Activated CD4-positive, alpha-beta T cell treated with anti-CD3 and anti-CD28 coated beads, Interleukin-2, Interleukin-6, amounts not matched to agents 100 ng/mL and 50 ng/mL, durations not matched to agents 16 hours and 8 hours (primary cell): ENCODE measurements at places on chromosomes 2 and 18.
A peak's percentile ranks its signal among the peaks of the same experiment; 100 is the strongest.

GRCh38 chr2:31581124-31581795 is 522 bp upstream of the SRD5A2 start:
- no peak for DNase-seq

GRCh38 chr18:58275176-58275575 is 231.2 kb downstream of the NEDD4L start:
- no peak for DNase-seq

GRCh38 chr18:78875016-78875777 is 104.4 kb upstream of the SALL3 start:
- DNase-seq = peak; percentile 50

DNA sequence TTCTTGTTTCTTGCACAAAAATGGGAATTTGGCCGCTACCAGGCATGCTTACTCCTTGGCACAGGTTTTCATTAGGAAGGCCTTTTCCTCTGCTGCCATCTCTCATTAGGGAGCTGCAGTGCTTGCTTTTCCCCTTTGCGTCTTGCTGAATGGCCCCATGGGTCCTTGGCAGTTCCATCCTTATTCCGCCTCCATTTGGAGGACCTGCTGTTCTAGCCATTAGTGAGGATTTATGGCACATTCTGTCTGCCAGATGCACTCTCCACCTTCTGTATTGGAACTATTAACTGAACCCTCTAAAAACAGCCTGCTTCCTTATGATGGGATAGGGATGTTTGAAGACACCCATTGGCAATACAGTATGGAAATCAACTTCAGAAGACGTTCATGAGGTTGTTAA is 103.5 kb upstream of the NOSTRIN start:
- DNase-seq = no peak

DNA sequence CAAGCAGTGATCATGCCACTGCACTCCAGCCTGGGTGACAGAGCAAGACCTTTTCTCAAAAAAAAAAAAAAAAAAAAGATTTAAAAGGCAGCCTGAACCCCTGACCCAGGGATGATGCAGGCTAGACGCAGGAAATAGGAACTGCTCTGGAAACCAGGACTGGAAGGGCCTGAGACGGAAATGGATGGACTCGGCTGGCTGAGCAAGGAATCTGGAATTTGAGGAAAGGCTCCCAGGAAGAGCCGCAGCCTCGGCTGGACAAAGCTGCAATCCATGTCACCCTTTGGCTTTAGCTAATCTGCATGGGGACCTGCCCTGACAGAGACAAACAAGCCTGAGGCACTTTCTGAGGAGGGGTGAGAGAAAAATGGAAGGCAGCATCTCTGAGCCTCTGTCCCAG is 55.0 kb upstream of the DAPL1 start:
- no peak for DNase-seq

GRCh38 chr18:28167835-28168349 is 9.0 kb downstream of the CDH2 start:
- no peak for DNase-seq

GRCh38 chr2:3466966-3467365 is 52.4 kb downstream of the ADI1 start:
- no peak for DNase-seq

- DNase-seq = peak; percentile 49
Observed at GRCh38 chr2:110157153-110157793, 41.7 kb upstream of the MALL start.

DNA sequence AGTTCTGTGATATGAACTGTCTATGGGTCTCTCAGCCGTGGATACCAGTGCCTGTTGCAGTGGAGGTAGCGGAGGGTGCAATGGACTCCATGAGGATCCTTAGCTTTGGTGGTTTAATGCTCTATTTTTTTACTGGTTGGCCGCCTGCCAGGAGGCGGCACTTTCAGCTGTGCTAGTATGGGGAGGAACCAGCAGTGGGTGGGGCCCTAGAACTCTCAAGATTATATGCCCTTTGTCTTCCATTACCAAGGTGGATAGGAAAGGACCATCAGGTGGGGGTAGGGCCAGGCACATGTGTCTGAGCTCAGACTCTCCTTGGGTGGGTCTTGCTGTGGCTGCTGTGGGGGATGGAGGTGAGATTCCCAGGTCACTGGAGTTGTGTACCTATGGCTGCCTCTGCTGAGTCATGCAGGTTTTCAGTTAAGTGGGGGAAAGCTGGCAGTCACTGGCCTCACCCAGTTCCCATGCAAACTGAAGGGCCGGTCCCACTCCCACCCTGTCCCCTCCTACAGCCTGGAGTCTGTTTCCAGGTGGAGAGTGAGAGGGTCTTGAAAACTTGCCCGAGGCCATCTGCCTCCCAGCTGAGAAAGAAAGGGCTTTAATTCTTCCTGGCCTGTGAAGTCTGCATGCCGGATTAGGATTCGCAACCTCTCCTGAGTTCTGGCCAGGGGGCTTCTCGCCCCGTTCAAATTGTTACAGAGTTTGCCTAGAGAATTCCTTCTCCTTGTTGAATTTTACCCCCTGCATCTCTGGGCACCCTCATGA is 14.5 kb downstream of the KCNS3 start:
- no peak for DNase-seq

- DNase-seq = peak; percentile 89
Observed at GRCh38 chr18:79405781-79406575, 10.2 kb downstream of the NFATC1 start.

- peak; percentile 51 for DNase-seq
Observed at GRCh38 chr2:235135990-235136561, 184.3 kb downstream of the SH3BP4 start.

- DNase-seq = no peak
Observed at GRCh38 chr18:46418663-46419260, 238.3 kb downstream of the LOXHD1 start.

- no peak for DNase-seq
Observed at GRCh38 chr18:6488956-6489355, 74.2 kb upstream of the L3MBTL4 start.

DNA sequence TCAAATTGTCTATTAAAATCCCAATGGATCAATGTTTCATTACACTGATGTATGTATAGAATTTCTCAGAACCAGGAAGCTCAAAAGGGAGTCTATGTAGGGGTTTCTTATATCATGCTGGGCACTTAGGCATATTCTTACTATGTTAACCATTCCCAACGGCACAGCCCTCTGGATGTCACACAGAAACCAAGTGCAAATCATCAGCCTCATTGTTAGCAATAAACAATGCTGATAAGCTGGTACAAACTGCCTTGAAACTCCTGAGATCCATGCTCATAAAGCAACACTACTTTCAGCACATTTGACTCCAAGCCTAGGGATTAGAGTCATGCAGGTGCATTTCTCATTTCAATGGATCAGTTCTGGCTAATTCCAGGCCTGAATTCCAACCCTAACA is 730.2 kb upstream of the SLC39A10 start:
- DNase-seq = no peak

DNA sequence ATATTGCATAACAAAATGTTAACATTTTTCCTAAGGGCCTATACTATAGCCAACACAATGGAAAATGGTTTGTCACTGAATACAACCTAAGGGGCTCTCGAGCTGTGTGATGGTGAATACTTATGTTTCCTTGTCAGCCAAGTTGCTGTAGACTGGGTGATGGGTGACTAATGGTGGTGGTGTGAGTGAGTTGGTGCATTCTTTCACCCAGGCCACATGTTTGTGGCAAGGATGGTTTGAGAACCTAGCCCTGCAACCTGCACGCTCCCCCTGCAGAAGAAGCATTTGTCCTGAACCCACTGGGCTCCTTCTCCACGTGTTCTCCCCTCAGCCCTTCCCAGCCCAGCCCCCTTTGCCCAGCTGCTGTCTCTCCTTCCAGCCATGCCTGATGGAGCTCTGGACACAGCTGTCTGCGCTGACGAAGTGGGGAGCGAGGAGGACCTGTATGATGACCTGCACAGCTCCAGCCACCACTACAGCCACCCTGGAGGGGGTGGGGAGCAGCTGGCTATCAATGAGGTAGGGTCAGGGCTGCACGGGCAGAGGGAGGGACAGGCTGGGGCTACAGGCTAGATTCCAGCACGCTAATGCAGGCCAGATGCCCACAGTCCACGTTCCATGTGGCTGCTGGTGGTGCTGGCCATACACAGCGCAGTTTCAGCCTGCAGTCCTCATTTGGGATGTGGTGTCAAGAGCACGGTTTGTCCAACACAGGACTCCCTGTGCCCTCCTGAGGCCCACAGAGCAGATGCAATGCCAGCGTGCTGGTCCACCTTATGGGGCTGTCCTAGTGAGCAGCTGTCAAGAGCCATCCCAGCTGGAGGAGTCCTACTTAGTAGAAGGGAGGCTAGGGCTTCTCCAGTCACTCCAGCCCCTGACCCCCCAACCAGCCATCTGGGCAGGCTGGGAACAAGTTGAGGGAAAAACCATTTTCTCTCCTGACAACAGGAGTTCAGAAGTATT is 65.4 kb downstream of the FAM168B start:
- no peak for DNase-seq

DNA sequence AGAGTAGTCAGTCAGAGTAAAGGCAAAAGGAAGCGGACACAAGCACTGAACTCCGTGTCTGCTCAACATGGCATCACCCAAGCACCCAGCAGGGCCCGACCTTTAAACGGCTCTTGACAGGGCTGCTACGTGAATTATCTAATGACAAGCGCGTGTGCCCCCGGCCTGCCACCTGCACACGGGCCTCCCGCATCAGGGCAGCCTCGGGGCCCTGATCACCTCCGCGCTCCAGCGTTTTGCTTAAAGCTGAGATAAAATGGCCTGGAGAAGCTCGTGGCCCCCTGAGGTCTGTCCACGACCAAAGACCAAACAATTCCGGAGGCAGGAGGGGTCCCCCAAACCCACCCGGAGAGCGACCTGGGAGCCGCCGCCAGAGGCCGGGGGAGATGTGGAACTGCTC is 376 bp downstream of the NDUFA10 start:
- peak; percentile 20 for DNase-seq

- DNase-seq = no peak
Observed at GRCh38 chr18:62876111-62876510, 160.8 kb downstream of the PHLPP1 start.

- no peak for DNase-seq
Observed at GRCh38 chr2:179541586-179541985, 277.0 kb upstream of the SESTD1 start.

DNA sequence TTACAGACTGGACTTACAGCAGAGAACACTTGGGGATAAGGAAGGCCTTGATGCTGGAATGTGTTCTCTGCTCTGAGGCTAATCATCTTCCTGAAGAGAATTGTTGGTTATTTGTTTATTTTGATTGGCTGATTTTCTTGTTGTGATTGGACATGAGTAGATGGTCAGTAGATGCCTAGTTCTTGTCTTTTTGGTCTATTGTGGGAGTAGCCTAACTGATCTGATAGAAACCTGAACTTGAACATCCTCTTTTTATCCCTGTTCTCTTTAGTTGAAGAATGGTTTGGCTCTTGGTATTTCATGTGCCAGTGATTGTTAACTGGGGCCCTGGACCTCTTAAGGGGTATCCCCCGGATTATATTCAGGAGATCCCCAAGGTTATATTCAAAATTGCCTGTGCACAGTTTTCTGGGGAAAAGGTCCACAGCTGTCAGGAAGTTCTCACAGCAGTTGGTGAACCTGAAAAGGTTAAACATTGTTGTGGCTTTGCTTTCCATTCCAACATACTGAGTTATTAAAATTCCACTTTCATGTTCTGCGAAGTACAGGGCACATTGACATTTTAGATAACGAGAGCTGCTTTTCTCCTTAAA is 13.6 kb downstream of the TWSG1 start:
- DNase-seq = no peak

GRCh38 chr2:191844706-191845105 is 2.2 kb downstream of the CAVIN2 start:
- no peak for DNase-seq

DNA sequence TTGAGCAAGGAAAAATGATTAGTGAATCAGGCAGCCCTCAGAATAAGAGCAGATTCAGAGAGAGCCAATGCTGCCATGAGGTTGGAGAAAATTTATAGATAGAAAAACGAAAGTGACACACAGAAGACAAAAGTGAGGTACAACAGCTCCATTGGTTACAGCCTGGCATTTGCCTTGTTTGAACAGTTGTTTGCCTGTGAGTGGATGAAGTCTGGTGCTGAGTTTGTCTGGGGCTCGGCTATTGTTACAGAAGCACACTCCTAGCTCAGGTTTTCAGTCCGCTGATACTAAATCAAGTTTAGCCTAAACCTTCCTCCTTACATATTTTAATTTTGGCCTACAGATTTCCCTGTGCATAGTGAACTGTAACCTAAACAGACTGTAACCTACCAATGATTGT is 387.8 kb upstream of the RAB12 start:
- no peak for DNase-seq

DNA sequence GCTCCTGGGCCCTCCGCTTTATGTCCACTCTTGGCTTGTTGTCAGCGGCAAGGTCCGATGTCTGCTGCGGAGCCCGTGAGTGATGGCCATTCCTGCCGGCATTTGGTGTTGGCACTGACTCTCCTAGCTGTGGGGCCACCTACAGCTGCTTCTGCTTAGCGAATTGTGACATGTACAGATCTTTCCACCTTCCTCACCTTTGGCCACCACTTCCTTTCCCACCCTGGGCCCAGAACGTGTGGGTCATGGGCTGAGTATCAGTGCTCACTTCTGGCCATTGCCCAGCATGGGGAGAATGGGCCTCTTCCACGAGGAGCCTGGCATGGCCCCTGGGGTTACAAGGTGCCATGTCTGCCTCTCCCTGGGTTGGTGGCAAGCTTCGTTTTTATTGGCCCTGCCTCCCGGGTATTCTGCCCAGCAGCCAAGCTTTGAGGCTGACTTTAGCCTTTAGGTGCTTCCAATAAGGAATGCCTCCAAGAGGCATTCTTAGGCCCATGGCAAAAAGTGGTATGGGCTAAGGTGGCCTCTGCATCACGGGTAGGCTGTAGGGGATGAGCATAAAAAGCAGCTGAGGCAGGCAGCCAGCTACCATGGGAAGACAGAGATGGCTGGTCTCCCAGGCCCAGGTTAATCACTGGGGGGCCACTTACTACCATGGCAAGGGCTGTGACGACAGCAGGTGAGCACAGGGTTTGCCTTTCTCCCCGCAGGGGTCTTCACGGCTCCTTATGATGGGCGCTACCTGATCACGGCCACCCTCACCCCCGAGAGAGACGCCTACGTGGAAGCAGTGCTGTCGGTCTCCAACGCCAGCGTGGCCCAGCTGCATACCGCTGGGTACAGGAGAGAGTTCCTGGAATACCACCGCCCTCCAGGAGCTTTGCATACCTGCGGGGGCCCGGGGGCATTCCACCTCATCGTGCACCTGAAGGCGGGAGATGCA is 65.8 kb downstream of the EMILIN2 start:
- no peak for DNase-seq

- no peak for DNase-seq
Observed at GRCh38 chr18:4842751-4843150, 354.3 kb downstream of the AKAIN1 start.

- no peak for DNase-seq
Observed at GRCh38 chr18:52070291-52070756, 269.7 kb upstream of the DCC start.
